NCI-H2107 (cell line): ENCODE measurements at places on chromosomes 1 and 21.

DNA sequence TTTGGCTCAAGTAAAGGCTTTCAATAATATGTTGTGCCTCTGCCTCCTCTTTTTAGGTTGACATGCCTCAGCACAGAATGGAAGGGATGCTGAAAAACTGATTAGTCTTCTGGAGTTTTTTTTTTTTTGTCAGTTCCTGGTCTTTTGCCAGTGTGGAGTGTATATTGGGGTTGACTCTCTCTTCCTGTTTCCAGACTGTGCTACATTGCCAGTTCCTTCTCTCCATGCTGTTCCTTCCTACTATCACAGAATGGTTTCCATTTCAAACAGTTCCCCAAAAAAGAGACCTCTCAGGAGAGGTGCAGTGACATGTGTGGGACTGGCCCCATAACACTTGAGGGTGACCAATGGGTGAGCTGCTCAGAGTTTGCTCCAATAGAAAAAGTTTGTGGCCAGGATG is 101.7 kb upstream of the ETV3 start:
- no peak for DNase-seq

DNA sequence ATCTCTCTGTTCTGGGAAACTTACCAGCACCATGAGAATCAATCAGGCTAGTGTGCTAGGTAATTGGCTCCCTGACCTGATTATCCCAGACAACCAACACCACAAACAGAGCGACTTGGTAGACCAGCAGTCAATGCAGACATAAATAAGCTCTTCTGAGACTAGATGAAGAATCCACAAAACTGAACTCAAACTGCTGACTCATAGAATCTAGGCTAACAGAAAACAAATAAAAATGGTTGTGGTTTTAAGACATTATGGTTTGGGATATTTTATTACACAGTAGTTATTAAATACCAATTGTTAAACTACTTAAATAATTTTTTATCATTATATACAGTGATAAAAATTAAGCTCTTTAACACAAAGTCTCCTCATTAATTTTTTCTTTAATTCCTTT is 535.7 kb downstream of the COL11A1 start:
- no peak for DNase-seq

DNA sequence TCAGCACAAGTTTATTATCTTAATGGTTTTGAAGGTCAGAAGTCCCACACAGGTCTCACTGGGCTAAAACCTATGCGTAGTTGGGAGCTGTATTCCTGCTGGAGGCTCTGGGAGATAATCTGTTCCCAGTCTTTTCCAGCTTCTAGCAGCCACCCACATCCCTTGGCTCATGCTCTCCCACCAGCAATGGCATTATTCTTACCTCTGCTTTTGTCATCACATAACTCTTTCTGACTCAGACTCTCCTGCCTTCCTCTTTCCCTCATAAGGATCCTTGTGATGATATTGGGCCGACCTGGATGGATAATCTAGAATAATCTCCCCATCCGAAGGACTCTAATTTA is 122.2 kb upstream of the PRDX6 start:
- no peak for DNase-seq

DNA sequence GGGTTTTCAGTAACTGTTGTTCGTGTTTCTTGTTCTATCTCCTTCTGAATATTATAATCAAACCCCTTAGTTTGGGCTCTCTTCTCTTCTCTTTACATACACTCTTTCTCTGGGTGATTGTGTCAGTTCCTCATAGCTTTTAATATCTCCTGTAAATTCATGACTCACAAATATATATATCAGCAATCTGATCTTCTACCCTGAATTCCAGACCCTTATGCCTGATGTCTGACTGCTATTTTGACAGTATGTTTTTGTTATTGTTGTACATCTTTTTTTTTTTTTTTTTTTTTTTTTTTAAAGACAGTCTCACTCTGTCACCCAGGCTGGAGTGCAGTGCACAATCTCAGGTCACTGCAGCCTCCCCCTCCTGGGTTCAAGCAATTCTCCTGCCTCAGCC is 70.8 kb upstream of the MPC2 start:
- no peak for DNase-seq
